ENCODE measurements at places on chromosomes 5 and 9.

DNA sequence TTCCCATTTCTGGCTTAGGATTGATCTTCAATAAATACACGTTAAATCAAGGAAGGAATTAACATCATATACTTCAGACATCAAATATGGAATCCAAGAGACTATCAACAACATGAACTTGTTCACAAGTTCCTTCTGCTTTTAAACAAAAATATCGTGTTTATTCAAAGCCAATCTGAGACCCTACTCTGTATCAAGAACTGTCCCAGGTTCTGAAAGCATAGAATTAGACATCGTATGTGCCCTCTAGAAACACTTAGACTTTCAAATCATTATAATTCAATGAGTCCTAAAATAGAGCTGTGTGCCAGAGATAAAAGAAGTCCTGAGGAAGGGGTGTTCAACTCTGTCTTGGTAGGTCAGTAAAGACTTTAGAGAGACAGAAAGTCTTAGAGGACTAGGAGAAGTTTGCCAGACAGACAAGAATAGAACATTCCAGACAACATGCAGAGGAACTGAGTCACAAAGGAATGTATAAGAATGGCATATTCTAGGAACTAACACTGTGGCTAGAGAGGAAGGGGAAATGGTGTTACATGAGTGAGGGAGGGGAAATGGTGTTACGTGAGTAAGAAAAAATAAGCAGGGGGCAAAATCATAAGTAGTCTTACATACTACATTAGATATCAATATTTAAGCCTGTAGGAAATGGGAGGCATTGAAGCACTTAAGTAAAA lies 2.9 kb downstream of the TPD52L3 start:
- DNase-seq, result no peak

- no peak for DNase-seq
Observed at GRCh38 chr5:167993771-167994170, 297.7 kb upstream of the WWC1 start.

DNA sequence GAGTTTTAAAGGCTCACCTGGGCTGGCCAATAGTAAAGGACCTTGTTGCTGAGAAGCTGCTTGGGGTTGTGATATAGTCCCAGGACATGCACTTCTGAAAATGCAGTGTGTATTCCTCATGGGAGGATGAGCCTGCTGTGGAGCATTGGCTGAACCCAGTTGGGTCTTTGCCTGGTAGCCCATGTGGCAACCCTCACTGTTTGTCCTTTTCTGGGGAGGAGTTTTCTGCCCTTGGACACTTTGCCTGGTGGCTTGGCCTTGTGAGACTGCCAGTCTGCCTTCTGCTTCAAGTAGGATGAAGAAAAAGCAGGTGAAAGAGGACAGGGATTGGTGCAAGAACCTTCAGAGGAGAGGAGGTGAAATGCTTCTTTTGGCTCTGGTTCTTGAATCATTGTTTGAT lies 4.0 kb downstream of the TENT4A start:
- no peak for DNase-seq

DNA sequence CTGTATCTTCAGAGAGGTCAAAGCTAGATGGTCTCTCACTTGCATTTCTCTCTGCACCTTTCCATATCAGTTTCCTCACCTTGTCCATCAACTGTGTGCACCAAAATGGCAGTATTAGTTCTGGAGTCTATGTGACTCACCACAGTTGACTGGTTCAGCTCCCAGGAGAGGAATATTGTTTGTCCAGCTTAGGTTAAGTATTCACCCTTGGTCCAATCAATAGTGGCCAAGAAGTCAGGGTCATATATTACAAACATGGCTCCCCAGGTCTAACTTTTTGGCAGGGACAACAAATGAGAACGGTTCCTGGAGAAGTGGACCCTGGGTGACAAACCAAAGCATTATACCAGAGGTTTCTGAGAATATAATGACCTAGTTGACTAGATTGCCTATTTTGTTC lies 24.9 kb upstream of the CDC23 start:
- DNase-seq, result no peak

DNA sequence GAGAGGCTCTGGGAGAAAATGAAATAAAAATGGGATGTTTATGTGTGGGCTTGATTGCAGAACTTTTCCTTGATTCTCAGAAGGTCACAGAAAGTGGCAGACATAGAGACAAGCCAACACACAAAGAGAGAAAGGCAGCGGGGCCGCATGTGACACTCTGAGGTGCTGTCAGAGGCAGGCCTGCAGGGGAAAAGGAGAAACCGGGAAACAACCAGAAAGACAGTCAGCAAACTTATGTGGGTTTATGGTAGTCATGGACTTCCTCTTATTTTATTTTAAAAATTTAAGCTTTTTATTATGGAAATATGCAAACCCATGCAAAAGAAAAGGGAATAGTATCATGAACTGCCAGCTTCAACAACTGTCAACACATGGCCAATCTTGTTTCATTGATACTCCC lies 16.3 kb upstream of the IGFBPL1 start:
- DNase-seq, result no peak

- DNase-seq, result no peak
Observed at GRCh38 chr9:130898552-130898852, 1.9 kb upstream of the QRFP start.

DNA sequence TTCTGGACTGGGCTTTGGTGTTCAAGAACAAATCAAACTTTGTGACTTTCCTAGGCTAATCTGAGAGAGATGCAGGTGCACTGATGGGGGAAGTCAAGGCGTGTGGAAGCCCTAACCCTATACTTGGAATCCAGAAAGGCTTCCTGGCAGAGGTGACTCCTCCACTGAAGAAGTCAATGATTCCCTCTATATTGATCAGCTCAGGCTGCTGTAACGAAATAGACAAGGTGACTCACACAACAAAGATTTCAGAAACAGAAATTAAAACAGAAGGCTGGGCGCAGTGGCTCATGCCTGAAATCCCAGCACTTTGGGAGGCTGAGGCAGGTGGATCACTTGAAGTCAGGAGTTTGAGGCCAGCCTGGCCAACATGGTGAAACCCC lies 69.6 kb upstream of the GGTA1 start:
- no peak for DNase-seq

- no peak for DNase-seq
Observed at GRCh38 chr9:129310666-129311350, 132.7 kb upstream of the IER5L start.

- DNase-seq, result no peak
Observed at GRCh38 chr5:149687486-149688168, 42.5 kb upstream of the PPARGC1B start.

GRCh38 chr5:16437977-16438376 lies 27.6 kb downstream of the ZNF622 start:
- no peak for DNase-seq

DNA sequence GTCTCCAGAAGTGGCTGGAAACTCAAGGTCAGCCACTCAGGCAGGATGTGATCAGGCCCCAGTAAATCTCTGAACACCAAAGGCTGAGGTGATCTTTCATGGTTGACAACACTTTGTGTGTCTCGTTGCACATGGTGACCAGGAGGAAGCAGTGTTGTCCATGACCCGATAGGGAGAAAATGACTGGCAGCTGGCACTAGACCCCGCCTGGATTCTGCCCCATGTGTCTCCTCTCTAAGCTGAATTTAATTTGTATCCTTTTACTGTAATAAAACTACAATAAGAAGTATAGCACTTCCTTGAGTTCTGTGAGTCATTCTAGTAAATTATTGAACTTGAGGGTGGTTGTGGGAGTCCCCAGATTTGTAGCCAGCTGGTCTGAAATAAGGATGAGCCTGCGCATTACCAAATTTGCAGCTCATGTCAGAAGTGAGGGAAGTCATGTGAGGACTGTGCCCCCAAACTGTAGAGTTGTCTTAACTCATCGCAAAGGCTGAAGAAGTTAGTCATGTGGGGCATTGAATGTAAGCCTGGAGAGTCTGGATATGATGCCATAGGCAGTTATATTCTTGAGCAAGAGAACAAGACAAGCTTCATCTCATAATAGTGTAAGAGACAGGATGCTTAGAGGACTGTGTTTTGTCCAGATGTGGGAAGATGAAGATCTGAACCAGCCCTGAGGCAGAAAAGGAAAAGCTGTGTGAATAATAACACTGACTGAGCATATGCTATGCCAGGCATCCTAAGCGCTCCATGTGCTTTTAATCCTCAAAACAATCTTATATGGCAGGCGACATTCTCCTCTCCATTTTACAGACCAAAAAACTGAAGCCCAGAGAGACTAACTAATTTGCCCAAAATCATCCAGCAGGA lies 55.9 kb downstream of the TMEM215 start:
- DNase-seq, result no peak

GRCh38 chr5:66560371-66560770 lies 35.8 kb upstream of the MAST4 start:
- no peak for DNase-seq

GRCh38 chr5:131379723-131380122 lies 115.9 kb downstream of the CDC42SE2 start:
- DNase-seq, result no peak
